ENCODE measurements at places on chromosomes 3 and 15.

DNA sequence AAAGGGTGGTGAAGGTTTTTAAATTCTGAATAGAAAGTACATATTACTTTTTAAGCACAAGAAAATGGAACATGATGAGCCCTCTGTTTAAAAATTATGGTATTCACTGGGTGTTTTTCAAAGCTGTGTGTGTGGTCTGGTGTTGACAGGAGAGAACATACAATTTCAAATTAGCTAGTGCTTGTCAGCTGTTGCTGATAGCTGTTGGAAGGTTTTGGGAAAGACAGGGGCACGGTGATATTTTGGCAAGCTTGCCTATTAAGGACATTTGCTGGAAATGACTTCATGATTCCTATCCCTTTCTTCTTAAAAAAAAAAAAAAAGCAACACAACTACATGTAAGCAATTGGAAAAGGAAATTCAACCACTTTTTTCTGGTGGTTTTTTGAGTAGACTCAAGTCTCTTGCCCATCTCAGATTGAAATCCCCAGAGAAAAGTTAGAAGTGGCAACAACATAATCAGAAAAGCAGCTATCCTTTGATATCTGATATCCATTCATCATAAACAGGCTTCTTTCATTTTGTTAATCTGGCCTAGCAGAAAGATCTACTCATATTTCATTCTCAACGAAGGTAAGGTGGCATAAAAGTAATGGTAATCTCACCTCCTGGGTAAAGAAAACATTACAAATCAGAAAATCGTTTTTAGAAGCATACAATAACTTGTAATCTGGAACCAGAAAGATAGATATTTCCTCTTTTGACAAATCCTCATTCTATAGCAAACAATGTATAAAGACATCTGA is 130.0 kb downstream of the RBMS3 start:
- no peak for DNase-seq

GRCh38 chr3:46193436-46193835 is 14.7 kb downstream of the CCR1 start:
- peak; percentile 5 for DNase-seq

DNA sequence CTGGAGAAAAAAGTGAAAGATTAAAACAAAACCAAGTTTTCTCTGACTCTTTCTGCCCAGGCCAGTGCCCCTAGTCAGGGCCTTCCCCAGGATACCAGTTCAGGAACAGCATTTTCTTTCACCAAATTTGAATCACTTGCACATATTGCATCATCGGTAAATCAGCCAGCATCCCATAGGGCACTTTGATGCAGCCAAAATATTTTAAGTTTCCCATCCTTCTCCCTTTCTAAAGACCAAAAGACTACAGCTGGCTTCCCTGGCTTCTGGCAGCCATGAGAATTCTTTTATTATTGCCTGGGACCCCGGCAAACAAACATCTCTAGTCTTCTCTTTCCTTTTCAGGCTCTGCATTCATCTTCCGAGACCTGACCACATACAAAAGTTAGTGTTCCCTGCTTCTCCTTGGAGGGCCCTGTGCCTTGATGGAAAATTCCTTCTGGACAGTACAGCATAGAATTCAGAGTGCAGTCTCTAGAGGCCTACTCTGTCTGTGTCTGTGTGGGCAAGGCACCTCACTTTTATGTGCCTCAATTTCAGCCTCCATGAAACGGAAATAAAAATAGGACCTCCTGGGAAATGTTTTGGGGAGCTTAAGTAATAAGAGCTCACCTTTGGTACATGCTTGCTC is 348.0 kb downstream of the VPS13C start:
- no peak for DNase-seq

- DNase-seq = no peak
Observed at GRCh38 chr3:25354071-25354470, 74.0 kb upstream of the RARB start.

- no peak for DNase-seq
Observed at GRCh38 chr3:33149342-33149741, 35.5 kb downstream of the CRTAP start.

DNA sequence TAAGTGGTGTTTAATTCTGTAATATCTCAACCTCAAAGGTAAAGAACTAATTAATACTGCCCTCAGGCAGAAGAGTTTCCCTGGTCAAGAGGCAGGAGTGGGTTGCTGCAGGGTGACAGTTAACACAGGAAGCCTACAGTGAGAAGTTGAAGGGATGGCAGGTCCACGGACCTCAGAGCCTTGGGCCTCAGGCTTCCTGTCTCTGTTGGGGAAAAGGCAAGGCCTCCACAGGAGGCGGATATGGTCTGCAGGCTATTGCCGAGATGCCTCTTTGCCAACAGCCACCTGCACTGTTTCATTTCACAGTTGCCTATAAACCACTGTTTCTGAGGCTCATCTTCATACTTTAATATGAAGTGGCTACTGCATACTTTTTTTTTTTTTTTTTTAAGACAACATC is 33.3 kb upstream of the RPN1 start:
- no peak for DNase-seq

DNA sequence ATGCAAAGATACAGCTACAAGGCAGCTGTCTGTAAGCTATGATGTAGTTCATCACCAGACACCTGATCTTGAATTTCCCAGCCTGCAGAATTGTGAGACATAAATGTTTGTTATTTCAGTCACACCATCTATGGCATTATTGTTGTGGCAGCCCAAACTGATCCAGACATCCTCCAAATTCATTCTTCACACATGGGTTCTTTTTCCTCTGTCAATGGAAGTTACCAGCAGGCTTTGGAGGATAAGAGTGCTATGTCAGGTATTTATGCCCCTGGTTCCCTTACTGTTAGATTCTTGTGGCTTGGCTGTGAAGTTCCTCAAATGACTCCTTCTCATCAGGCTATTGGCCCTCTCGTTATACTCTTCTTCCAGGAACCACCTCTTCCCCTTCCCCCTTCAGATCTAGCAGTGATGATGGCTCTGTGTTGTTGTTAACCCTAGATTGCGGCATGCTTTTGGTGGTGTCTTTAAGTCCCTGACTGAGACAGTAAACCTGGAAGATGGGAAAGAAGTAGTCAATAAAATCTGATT is 91.0 kb upstream of the CHMP2B start:
- DNase-seq = no peak

DNA sequence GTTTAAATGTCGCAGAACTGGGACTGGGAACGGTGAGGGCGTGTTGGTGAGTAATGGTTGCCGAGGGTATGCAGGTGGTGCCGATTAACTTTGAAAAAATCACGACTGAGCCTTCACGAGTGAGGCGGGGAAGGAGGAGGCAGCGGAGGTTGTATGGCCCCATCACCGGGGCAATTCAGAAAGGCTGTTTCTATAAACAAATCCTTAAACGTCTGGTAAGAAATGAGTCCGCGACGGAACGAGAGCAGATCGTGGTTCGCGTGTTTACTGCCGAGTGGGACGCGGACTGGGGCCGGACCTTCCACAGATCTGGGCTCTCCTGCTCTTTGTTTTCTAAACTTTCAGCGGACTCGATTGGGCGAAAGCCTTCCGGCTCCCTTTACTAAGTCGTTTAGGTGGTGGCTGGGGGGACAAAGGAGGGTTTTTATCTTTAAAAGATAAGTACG is 2.7 kb downstream of the IGF1R start:
- peak; percentile 43 for DNase-seq

- no peak for DNase-seq
Observed at GRCh38 chr15:31098953-31099740, 2.4 kb downstream of the TRPM1 start.

DNA sequence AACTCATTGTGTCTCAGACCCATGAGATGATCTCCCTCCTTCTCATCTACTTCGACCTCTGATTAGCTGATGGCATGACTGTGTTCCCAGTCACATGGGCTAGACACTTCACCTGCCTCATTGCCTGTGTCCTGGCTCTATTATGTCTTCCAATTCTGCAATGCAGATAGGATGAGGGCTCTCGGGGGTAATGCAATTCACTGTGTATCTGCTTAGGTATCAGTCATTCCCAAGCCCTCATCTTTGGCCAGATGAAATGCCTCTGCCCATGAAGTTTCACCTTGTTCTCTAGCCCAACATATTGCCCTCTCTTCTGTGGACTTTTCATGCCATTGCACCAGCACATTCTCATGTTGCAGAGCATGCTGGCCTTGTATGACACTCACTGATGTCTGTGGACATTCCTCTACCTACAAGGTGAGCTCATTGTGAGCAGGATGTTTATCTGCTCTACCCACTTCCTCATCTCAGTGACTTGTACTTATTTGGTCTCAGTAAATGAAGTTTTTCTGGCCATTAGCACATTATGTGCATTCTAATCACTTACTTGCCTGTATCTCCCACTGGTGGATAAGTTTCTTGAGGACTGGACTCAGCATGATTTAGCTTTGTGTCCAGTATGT is 32.3 kb downstream of the MOBP start:
- no peak for DNase-seq

- DNase-seq = no peak
Observed at GRCh38 chr3:112709911-112710310, 69.0 kb upstream of the CCDC80 start.
